NCI-H1436 (cell line): ENCODE measurements at places on chromosomes 5 and 9.

DNA sequence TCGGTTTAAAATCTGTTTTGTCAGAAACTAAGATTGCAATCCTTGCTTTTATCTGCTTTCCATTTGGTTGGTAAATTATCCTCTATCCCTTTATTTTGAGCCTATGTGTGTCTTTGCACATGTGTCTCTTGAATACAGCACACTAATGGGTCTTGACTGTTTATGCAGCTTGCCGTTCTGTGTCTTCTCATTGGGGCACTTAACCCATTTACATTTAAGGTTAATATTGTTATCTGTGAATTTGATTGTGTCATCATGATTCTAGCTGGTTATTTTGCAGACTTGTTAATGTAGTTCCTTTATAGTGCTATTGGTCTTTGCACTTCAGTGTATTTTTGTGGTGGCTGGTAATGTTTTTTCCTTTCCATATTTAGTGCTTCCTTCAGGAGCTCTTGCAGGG, 36.3 kb upstream of the SMIM15 start:
- DNase-seq: no peak

- no peak for DNase-seq
Measured at GRCh38 chr9:121474231-121474947, 25.3 kb downstream of the GGTA1 start.

GRCh38 chr5:36688722-36689121, 82.3 kb downstream of the SLC1A3 start:
- no peak for DNase-seq

GRCh38 chr9:25704800-25705199, 26.6 kb upstream of the TUSC1 start:
- DNase-seq: no peak

DNA sequence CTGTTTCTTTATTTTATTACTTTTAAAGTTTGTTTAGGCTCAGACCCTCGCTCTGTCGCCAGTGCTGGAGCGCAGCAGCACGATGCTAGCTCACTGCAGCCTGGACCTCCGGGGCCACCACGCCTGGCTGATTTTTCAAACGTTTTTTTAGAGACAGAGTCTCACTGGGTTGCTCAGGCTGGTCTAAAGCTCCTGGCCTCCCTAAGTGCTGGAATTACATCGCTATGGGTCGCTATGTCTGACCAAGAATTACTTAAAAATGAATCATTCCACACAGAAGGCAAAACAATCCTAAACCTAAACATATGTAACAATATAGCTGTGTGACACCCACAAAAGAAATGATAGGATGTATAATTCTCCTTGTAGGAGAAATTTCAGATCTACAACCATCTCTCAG, 86.9 kb upstream of the SIMC1 start:
- DNase-seq: no peak

- DNase-seq: no peak
Measured at GRCh38 chr9:5556101-5556705, 45.9 kb downstream of the PDCD1LG2 start.

DNA sequence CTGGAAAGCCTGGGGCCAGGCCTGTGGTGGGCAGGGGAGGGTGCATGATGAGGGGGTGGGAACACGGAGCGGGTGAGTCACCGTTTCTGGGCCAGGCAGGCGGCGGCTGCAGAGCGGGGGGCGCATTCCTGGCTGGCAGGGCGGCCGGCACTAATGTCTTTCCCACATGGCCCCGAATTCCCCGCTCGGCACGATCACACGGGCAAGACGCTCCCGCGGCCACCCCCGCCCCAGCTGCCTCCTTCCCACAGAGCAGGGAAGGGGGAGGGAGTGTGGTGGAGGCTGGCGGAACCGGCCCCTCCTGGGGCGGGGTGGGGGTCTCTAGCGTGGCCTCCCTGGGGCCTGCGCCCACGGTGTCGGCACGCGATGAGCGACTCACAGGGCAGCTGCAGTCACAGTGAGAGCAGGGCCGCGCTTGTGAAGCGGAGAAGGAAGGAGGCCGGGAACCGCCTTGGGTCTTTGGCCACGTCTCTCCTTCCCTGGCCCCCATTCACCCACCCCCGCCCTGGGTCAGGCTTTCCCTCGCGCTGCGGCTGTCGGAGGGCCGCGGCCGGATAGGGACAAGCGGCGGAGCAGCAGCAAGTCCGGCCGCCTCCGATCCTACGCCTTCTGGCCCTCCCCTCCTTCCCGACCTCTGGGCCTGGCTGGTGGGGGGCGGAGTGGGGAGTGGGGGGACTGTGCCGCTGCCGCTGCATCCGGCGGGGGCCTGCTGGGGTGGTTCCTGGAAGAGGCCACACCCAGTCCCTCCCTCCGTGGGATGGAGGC, 48.9 kb downstream of the CXXC5 start:
- DNase-seq: no peak

DNA sequence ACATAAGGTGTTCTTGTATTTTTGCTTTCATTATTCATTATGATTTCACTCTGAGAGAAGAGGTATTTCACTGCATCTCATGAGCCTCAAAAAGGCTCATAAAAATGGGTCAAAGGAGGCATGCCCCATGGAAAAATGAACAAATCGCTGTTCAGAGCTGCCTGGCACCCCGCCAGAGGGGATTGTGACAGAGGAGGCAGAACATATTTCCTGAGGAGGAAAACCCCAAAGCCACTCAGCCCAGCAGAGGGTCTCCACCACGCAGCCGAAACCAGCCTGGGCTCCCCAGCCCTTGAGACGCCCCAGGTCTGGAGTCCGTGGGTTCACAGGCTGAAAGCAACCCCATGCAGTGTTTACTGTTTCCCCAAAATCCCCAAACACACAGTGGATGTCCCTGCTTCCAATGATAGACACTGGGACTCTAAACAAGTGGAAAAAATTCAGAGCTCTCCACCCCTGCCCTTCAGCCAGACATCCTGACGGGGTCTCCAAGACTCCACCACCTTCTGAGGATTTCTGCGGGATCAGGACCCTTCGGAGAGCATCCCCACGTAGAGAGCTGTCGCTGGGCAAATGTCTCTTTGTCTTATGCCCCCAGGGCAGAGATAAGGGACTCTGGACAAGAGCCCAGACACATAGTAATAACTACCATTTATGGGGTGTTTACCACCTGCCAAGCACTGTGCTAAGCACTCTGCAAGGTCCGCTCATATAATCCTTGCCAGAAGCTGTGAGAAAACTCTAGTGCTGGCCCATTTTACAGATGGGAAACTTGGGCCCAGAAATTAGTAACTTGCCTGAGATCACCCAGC, 122.3 kb downstream of the PAX5 start:
- no peak for DNase-seq

DNA sequence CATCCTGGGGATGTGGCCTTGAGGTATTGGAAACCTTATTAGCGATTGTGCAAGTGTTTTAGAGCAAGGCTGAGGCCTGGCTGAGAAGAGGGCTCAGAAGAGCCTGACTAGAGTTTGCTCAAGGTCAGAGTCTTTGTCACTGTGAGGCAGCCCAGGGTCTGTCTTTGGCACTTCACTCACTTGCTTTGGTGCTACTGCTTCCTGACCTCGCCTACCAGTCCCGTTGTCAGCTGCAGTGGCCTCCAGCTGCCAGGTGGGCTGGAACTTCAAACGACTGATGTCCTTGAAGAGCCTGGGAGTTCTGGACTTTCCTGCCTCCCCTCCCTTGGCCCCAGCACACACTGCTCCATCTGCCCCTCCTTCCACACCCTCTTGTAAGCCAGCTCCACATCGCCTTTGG, 228.0 kb downstream of the SNX18 start:
- DNase-seq: no peak

DNA sequence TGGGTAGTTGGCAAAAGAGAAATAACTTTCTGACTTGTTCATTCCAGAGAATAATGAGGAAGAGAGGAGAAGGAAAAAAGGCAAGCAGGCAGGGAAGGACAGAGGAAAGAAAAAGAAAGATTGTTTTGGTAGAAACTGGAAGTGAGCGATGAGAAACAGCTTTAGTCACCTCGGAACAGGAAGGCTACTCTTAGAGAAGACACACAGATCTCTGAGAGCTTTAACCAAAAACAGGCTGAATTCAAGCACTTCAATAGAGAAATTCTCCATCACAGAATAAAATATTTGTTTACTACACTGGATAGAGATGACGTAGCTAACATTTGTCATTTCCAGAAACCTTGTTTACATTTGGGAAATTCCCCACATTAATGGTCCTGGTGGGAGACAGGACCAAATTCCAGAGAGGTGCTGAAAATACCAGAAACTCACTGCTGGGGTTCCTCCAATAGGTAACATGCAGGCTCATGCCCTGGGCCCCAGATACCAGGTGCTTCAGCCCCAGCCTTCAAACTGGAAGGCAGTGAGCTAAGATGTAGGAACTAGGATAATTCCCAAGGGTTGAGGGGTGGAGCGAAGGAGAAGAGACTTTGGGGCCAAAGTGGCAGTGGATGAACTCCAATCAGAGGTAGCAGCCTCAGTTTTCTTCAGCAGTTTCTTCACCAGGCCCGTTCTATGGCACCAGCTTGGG, 227.7 kb upstream of the GRAMD2B start:
- DNase-seq: no peak

DNA sequence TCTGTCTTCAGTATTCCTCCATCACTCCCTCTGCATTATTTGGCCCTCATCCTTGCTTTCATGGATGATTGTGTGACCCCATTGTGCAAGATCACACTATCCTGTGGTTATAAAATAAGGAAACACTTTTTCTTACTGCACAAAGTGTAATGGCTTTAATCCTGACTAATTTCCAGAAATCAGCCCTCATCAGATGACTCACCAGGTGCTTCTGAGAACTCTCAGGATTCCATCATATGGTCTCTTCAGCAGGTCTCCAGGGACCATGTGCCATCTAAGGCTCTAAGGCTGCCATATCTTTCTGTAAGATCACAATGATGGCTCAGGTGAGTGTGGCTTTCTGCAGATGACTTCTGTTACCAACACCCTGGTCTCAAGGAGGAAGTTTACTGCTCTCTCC, 27.3 kb upstream of the FER start:
- DNase-seq: no peak

GRCh38 chr9:68750786-68751185, 45.7 kb downstream of the PIP5K1B start:
- no peak for DNase-seq

DNA sequence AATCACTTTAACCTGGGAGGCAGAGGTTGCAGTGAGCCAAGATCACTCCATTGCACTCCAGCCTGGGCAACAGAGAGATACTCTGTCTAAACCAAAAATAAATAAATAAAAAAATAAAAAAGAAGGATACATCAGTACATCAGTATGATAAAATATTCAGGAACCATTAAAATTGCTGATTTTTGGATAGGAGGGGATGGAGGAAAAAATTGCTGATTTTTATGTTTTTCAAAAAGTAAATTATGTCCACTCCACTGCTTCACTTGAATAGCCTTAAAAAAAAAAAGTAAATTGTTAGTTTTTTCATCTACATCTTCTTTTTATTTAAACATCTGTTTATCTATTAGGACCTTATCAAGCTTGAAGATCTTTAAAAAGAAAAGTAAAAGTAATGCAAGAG, 7.4 kb upstream of the GAPVD1 start:
- DNase-seq: no peak

GRCh38 chr5:132044207-132044606, 16.2 kb upstream of the IL3 start:
- no peak for DNase-seq

- DNase-seq: no peak
Measured at GRCh38 chr5:38373743-38374142, 115.4 kb downstream of the EGFLAM start.

- no peak for DNase-seq
Measured at GRCh38 chr5:91151947-91152346, 231.2 kb downstream of the ARRDC3 start.

- DNase-seq: no peak
Measured at GRCh38 chr5:151707567-151707966, 20.9 kb upstream of the SPARC start.

DNA sequence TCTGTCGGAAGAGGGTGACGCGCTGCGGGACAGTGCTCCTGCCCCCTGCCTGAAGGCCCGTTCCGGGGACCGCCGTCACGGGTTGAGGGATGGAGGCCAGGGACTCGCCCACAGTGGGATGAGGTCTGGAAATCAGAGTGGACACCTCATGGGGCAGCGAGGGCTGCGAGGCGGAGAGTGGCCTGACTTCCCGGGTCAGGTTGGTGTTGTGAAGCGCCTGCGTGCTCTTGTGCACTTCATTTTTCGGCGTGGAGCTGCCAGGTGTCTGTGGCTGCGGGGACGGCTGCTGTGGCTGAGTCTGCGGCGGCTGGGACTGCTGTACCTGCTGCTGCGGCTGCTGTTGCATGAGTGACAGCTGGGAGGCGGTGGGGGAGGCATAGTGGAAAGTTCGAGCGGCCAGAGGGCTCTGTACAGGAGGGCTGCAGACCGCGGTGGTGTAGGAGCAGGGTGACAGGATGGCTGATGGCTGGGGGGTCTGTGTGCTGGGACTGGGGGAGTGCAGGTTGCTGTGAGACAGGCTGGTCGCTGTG, 434.1 kb downstream of the HCN1 start:
- DNase-seq: no peak

- no peak for DNase-seq
Measured at GRCh38 chr5:39076101-39076756, 2.0 kb upstream of the RICTOR start.

DNA sequence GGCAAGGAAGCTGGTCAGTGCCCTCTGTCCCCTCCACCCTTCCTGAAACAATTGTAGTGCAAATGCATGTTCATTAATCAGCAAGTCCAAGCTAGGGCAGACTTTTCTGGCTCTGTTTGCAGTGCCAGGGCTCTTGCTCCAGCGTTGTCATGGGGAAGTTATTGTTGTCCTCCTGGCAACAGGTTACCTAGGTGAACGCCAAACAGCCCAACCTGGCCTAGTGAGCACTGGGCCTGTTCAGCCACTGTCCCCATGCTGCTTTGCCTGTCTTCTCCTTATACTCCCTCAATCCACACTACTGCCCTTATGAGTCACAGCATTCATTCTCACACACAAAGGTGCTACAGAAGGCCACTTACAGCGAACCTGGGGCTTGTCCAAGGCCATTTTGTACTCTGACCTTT, 34.5 kb upstream of the GLIS3 start:
- no peak for DNase-seq

- no peak for DNase-seq
Measured at GRCh38 chr5:81633891-81634290, 117.0 kb downstream of the SSBP2 start.

DNA sequence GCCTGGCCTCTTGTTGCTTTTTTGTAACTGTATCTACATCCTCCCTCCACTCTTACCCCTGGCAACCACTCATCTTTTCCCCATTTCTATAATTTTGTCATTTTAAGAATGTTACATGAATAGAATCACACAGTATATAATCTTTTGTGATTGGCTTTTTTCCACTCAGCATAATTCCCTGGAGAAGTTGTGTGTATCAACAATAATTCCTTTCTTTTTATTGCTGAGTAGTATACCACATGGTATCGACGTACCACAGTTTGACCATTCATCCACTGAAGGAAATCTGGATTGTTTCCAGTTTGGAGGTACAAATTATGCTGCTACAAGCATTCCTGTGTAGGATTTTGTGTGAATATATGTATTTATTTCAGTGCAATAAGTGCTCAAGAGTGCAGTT, 21.7 kb upstream of the ENTREP1 start:
- DNase-seq: no peak

GRCh38 chr9:19648672-19649071, 140.2 kb downstream of the SLC24A2 start:
- no peak for DNase-seq

GRCh38 chr5:61919920-61920319, 386.1 kb upstream of the KIF2A start:
- peak; percentile 75 for DNase-seq

GRCh38 chr5:133147815-133148567, 96.2 kb downstream of the HSPA4 start:
- no peak for DNase-seq
